Activated CD4-positive, alpha-beta T cell treated with anti-CD3 and anti-CD28 coated beads, Interleukin-2, amount 50 U/mL, for 48 hours (primary cell): ENCODE measurements at places on chromosomes 4 and X.

DNA sequence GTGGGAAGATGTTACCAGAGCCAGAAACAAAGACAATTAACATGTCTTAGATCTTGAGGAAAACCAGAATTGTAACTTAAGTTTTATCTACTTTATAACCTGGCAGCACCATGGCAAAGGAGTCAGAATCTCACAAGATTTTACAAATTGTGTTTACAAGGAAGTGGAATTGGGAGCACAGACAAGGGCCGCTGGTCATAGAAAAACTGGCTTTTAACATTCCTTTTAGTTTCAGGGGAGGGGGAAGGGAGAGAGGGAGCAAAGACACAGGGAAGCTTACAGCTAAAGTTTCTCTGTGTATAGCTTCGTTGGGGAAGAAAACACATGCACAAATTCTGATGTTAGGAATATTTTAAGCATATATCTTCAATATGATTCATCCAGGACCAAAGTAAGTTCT, 10.3 kb upstream of the UGT2B11 start:
- no peak for DNase-seq

DNA sequence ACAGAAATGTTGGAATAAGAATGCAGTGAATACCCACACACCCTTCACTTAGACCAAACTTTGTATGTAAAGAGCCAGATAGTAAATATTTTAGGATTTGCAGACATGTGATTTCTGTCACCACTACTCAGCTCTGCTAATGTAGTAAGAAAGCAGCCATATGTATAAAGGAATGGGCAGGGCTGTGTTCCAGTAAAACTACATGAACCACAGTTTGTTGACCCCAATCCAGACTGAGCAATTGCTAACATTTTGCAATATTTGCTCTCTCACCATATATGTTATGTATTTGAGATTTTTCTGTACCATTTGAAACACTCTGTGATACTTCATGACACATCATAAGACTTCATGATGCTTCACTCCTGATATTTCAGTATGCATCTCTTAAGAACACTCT, 32.0 kb upstream of the TBC1D1 start:
- no peak for DNase-seq

DNA sequence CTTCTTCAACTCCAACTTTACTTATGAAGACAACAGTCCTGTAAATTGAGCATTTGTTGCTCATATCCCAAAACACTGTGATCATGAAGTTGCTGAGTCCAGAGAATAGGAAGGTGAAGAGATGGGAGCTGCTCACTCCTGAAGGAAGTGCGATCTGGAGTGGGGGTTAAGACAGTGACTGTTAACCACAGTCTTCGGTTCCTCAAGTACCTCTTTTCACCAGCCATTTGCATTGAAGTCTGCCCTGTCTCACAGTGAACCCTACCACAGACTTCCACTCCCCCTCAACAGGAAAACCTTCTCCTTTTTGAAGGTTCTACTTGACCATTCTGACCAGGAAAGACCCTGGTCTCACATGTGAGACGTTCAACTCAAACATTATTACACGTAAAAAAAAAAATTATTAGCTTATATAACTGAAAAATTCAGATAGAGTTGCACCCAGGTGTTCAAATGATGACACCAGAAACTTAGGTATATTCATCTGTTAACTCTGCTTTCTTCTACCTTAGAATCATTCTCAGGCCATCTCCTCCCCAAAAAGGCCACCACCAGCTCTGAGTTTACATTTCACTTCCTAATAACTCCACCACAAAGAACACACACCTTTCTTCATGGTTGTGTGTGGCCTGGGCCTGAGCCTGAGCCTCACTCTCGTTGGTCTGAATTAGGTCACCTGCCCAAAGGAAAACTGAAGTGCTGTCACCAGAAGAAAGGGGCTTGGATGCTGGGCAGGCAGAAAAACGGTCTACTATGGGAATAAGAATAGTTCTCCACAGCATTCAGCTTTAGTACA, 199.2 kb downstream of the DCTD start:
- DNase-seq = no peak

DNA sequence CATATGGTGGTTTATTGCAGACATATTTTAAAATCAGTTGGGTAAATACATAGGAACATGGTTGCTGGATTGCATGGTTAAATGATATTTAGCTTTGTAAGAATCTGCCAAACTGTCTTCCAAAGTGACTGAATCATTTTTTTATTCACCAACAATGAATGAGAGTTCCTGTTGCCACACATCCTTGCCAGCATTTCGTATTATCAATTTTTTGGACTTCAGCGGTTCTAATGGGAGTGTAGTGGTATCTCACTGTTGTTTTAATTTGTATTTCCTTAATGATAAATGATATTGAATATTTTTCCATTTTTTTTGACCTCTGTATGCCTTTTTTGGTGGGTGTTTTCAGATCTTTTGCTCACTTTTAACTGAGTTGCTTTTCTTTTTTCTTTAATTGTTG, 1.4 kb upstream of the MTHFD2L start:
- DNase-seq = no peak

DNA sequence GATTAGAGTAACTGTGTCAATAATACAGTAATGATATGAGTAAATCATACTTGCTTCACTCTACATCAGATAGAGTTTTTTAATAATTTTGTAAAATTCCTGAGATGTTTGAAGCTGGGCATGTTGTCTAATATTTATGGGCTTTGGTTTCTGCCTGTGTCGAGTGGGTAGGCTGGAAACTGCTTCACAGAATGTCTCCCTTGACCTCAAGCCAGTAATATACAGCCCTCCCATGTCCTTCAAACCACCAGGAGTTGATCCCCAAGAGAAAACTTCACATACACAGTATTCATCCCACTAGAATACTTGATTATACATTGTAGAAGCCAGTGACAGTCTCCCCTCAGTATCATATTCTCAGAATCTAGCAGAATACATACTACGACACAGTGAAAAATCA, 284.8 kb upstream of the TENM3 start:
- no peak for DNase-seq

GRCh38 chrX:40908857-40909475, 173.6 kb upstream of the MED14 start:
- no peak for DNase-seq

- no peak for DNase-seq
Observed at GRCh38 chrX:11728556-11728955, 29.5 kb upstream of the MSL3 start.

DNA sequence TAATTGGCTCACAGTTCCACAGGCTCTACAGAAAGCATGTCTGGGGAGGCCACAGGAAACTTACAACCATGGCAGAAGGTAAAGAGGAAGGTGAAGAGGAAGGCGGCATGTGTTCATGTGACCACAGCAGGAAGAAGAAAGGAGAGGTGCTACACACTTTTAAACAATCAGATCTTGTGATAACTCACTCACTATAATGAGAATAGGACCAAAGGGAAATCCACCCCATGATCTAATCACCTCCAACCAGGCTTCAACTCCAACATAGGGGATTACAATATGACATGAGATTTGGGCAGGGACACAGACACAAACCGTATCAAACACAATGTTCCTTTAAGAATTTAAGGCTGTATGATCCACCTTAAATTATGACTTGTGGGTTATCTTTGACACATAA, 10.5 kb upstream of the PGM2 start:
- no peak for DNase-seq

DNA sequence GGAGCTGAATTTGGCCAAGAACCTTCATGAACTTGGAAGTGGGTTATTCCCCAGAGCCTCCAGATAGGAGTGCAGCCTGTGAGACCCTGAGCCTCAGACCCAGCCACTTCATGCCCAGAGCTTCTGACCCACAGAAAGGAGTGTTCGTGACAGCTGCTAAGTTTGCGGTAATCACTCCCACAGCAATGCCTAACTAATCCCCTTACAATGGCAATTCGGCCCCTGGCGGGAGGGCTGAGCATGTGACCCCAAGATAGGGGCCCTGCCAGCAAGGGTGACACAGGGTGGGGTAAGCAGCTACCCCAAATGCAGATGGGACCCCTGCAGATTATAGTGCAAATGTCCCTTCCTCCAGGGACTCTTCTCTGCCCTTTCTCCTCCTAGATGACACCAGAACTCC, 22.5 kb downstream of the PNMA6E start:
- DNase-seq = no peak

DNA sequence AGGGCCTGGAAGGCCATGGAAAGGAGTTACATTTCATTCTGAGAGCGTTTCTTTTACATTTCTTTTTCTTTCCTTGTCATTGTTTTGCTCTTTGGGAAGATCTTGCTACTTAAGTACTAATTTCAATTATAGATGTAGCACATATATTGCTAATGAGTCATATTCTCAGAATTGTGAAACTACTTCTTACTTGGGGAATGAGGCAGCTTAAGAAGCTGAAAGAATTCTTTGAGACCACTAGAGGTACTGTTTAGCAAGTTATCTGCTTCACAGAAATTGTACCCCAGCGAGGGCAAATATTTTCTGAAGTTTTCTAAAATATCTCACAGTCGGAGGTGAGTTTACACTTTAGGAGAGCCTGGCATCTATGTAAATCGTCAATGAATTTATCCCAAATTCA, 100.6 kb downstream of the AFF2 start:
- DNase-seq = no peak

DNA sequence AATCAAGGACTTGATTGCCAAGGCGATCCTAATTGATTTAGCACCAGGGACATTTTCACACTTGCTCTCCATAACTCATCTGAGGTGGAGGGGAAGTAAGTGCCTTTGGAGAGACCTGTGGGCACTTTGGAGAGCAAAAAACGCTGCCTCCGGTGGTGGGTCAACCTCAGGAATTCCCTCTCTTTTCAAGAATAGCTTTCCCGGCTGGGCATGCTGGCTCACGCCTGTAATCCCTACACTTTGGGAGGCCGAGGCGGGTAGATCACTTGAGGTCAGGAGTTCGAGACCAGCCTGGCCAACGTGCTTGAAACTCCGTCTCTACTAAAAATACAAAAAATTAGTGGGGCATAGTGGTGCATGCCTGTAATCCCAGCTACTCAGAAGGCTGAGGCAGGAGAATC, 49.2 kb downstream of the PRPS1 start:
- DNase-seq = no peak

- peak; percentile 34 for DNase-seq
Observed at GRCh38 chrX:9677098-9677739, 88.4 kb downstream of the GPR143 start.

DNA sequence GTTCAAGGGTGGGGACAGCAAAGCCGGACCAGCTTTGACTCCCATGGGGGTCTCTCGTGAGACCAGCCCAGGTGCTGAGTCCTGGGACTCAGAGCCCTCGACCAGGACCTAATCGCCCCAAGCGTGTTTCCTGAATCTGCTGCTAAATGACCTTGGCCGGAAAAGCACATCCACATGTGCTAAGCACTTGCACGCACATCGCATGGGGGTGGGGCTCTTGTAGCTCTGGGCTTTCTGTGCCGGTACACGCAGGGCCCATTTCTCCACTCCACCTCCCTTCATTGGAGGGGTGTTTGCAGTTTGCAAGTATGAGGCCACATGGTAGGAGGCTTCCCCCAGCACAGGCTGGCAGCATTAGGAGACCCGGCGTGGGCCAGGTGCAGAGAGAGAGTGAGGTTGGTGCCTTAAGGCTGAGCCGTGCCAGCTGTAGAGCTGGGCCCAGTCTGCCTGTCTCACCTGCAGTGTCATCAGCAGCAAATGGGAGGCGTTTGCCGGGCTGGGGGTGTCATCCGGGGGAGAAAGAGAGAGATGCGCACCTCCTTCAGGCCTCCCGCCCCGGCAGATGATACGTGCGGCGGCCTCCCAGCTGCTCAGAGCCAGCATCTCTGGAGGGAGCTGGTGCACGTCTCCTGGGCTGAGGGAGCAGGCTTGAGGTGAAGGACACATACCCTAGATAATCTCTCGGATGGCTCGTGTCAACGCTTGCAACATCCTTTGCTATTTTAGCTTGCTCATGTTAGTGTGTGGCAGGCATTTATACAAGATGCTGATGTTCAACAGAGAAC, 45.2 kb upstream of the CLCN4 start:
- peak; percentile 63 for DNase-seq

DNA sequence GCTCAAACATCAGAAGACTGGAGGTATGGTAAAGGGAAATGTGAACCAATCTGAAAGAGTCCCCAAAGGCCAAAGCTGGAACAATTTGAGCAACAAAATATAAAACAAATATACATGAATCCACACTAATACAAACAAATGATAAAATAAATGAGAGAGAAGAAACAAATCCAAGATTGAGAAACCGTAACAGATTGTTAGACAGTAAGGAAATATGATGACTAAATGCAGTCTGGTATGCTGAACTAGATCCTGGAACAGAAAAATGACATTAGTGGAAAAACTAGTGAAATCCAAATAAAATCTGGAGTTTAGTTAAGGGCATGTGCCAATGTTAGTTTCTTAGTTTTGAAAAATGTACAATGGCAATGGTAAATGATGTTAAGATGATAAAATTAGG, 15.9 kb downstream of the PPA2 start:
- no peak for DNase-seq

- no peak for DNase-seq
Observed at GRCh38 chr4:90318193-90318592, 191.0 kb downstream of the CCSER1 start.

GRCh38 chr4:122830426-122831095, 3.9 kb downstream of the FGF2 start:
- DNase-seq = no peak

DNA sequence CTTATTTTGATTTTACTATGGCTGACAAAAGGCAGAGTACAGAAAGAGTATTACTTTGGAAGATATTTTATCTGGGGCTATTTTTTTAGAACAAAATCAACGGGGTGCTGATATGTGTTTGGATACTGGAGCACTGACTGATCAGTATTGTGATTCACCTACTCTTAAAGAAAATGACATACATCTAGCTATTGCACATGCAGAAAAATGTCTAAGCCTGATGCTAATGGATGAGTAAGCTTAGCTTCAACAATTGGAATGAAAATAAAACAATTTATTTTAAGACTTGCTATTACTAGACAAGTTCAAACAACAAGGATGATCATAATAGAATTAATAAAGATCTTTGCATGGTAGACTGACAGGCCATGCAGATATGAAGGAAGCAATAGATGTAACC, 262.0 kb downstream of the PPP1R2C start:
- no peak for DNase-seq

DNA sequence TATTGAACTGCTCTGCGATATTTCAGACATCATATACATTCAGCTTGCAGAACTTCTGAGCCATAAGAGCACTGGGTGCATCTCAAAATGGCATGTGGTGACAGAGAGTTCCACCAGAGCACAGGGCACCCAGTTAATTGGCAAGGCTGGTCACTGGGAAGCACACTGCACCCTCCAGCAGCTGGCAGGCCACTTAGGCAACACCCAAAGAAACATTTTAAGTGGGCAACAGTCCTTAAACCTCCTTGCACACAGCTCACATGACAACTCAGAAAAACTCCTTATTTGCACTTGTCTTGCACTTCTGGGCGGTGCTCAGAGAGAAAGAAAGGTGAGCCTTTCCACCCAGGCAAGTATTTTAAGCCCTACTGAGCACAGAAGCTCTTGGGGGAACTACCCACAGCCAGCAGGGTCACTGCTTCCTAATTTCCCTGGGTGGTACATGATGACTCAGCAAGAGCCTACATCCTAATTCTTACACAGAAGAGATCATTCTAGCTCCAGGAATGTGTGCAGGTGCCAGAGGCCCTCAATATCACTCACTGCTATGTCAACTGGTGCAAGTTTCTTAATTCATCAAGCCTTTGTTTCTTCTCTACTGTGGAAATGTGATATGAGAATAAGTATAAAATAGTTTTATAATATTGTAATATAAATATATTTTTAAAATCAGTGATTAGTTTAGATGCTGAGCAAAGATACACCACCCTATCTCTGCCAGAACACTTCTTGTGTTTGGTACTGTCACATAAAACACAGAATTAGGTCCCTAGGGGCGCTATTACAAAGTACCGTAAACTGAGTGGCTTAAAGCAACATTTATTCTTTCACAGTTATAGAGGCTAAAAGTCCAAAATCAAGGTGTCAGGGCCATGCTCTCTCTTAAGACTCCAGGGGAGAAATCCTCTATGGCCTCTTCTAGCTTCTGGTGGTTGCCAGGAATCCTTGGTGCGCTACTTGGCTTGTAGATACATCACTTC, 155.1 kb upstream of the PPARGC1A start:
- no peak for DNase-seq
